Immature natural killer cell (primary cell): ENCODE measurements at places on chromosomes 13 and 19. TPM values are rescaled to one million over a fixed set of nuclear protein-coding genes. Genes with fewer than 3 reads are reported as not detected.

- no peak for DNase-seq
- no peaks in the 10 kb centered on the region for H3K27me3 ChIP-seq
- no peak overlapping the region for H3K27ac ChIP-seq
- no peaks in the 10 kb centered on the region for H3K4me1 ChIP-seq
- no peaks in the 10 kb centered on the region for H3K36me3 ChIP-seq
- no peak overlapping the region for H3K4me3 ChIP-seq
Measured at GRCh38 chr13:96684469-96684868, 309.8 kb downstream of the OXGR1 start.

Gene CGB7
- not detected for polyA plus RNA-seq

Gene CEACAM8
- polyA plus RNA-seq, result not detected

DNA sequence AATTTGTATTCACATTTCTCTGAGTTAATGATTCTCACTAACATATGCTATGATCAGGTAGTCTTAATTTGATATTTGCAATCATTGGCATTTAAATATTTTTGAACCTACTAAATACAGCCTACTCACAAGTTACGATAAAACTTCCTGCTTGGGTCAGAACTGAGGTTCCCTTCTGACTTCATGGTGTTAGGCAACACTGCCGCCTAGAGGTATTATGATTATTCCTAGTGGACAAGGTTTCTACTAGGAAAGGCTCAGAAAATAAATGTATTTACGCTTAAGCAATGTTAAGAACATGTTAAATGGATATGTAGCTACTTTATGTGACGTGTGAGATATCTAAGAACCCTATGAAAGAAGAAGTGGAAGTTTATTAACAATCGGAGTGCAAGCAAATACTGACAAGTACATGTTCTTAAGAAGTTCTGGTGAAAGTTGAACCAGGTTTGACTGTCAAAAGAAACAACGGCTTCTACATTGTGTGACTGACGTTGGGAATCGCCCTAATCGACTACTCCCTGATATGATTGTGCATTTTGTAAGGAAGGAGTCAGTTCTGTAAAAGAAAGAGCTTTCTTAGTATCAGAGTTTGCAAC lies 1395.8 kb downstream of the SLITRK5 start:
- H3K36me3 ChIP-seq, result no peaks in the 10 kb centered on the region
- peak; percentile 65 for DNase-seq
- no peak overlapping the region for H3K4me3 ChIP-seq
- peaks cover 5% of the 10 kb centered on the region for H3K4me1 ChIP-seq
- no peak overlapping the region for H3K27ac ChIP-seq
- no peaks in the 10 kb centered on the region for H3K27me3 ChIP-seq

GRCh38 chr13:80871481-80871880 lies 530.6 kb upstream of the SPRY2 start:
- no peaks in the 10 kb centered on the region for H3K36me3 ChIP-seq
- H3K4me1 ChIP-seq, result peaks cover 6% of the 10 kb centered on the region
- H3K27ac ChIP-seq, result no peak overlapping the region

Gene PBX4
- not detected for polyA plus RNA-seq

DNA sequence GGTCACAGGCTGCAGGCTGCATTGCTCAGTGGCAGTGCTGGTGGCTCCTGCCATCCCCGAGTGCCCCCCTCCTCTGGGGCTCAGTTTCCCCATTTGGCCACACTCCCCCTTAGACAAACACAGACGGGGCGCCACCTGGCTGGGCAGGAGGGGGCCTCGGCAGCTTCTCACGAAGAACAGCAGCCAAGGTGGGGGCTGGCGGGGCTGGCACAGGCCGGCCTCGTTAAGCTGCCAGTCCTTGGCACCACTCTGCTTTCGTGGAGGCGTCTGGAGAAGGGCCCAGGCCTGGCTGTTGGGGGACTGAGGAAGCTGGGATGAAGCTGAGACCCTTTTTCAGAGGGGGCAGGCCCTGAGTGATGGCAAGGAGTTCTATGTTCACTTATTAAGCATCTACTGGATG lies 3.7 kb upstream of the ZNRF4 start:
- H3K36me3 ChIP-seq, result no peaks in the 10 kb centered on the region
- H3K27me3 ChIP-seq, result peaks cover 10% of the 10 kb centered on the region
- H3K4me1 ChIP-seq, result no peaks in the 10 kb centered on the region
- no peak overlapping the region for H3K4me3 ChIP-seq
- no peak overlapping the region for H3K27ac ChIP-seq

Gene LHFPL6
- not detected for polyA plus RNA-seq

Gene BCAM
- not detected for polyA plus RNA-seq

DNA sequence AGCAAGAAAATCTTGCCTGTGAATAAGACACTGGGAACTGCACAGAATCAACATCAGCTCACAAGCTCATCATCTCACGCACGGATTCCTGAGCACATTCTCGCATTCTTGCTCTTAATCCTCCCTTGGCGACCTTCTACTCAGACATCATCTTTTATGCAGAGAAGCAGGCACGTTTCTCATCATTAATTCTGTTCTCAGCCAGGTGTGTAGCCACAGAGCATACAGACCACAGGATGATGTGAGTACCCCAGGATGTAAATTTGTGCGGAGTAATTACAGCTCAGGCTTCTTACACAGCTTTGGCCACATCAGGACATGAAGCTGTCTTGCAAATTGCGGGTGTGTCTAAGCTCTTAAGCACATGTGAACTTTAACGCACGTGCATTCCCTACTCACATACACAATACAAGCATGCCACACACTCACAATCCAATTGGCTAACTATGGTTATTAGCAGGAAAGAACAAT lies 36.5 kb upstream of the SACS start:
- peaks cover 5% of the 10 kb centered on the region for H3K4me1 ChIP-seq
- H3K27ac ChIP-seq, result no peak overlapping the region
- no peak for DNase-seq
- peaks cover 5% of the 10 kb centered on the region for H3K27me3 ChIP-seq
- H3K4me3 ChIP-seq, result no peak overlapping the region
- no peaks in the 10 kb centered on the region for H3K36me3 ChIP-seq

Gene ZFP82
- 9.4 TPM for polyA plus RNA-seq

DNA sequence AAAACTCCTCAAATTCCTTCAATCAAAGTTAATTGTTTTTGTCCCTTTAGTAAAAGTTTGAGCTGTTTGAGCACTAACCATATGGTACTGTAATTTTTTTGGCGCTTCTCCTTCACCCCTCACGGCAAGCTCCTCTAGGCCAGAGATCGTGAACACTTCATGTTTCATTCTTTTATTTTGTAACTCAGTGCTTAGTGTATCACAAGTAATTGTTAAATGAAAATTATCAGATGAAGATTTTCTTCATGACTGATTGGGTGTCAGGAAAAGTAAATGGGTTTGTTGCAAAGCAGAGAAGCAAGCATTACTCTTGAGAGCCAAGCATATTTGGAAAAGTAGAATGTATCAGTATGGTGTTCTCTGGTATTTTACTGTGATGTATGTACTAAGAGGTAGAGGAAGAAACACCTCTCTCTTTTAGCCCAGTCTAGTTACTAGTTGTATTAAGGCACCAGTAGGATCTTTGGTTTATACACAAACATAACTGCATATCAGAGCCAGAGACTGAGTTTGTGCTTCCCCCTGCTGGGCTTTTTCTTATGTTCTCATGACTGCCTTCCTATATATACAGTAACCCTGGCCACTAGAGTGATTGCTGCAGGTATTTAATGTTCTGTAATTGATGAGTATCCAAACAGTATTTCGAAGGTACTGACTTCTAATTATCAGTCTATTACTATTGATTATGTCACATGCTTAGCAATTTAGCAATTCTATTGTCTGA lies 202.3 kb upstream of the KLHL1 start:
- no peaks in the 10 kb centered on the region for H3K27me3 ChIP-seq
- H3K4me3 ChIP-seq, result no peak overlapping the region
- H3K36me3 ChIP-seq, result no peaks in the 10 kb centered on the region
- no peak overlapping the region for H3K27ac ChIP-seq
- DNase-seq, result no peak

Gene CEACAM21
- polyA plus RNA-seq, result 43.7 TPM

DNA sequence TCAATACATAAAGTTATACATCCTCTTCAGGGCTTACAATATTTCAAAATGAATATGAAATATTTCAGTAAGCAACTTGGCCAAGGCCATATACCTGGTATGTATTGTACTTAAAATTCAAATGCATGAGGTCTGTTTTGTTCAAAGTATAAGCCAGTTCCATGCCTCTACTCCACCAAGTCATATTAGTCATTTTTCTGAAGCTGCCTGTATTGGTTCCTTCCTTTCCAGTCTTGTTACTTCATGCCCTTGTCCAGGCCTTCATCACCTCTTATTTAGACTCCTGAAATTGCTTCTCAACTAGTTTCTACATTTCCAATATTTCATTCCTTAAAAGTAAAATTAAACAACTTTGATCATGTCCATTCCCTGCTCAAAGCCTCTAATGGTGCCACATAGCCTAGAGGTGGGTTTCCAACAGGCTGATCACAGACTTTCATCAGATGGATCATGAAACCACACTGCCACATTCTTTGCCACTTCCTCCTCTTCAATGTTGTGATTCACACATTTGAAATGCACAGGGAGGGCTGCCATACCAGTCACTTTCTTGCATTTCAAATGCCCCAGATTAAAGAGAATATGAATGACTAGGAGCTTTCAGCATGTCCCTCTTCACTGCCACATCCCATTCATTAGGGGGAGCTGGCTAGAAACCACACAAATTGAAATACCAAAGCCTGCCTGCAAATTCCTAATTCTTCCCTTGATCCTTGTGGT lies 424.1 kb upstream of the DACH1 start:
- H3K4me3 ChIP-seq, result no peak overlapping the region
- H3K4me1 ChIP-seq, result peaks cover 6% of the 10 kb centered on the region
- H3K36me3 ChIP-seq, result peaks cover 3% of the 10 kb centered on the region

- no peaks in the 10 kb centered on the region for H3K4me1 ChIP-seq
- peaks cover 23% of the 10 kb centered on the region for H3K36me3 ChIP-seq
- H3K27ac ChIP-seq, result no peak overlapping the region
- H3K27me3 ChIP-seq, result no peaks in the 10 kb centered on the region
- DNase-seq, result no peak
- no peak overlapping the region for H3K4me3 ChIP-seq
Measured at GRCh38 chr13:45206340-45206739, 5.5 kb upstream of the KCTD4 start.

Gene MAST1
- 0.28 TPM for polyA plus RNA-seq

DNA sequence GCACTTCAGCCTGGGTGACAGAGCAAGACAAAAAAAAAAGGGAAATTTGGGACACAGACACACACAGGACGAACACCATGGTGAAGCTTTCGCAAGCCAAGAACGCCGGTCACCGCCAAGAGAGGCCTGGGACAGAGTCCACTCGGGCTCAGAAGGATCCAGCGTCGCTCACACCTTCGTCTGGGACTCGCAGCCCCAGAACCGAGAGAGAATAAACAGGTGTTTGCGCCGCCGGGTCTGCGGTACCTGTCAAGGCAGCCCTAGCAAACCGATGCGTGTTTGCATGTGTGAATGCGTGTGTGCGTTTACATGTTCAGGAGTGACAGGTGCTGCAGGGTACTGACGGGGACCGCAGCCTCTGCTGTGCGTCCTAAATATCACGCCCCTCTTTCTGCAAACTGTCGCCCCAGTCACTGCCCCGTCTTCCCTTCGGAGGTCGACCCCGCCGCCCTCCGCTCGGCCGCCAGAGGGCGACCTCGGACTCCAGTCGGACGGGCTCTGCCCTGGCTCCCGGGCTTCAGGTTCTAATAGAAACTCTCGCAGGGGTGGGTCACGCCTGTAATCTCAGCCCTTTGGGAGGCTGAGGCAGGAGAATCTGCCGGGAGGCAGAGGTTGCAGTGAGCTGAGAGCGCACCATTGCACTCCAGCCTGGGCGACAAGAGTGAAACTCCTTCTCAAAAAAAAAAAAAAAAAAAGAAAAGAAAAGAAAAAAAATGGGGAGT lies 11.8 kb upstream of the CSNK1G2 start:
- peak overlapping the region; percentile 87 for H3K4me3 ChIP-seq
- H3K36me3 ChIP-seq, result no peaks in the 10 kb centered on the region
- peak; percentile 84 for DNase-seq
- peaks cover 37% of the 10 kb centered on the region for H3K4me1 ChIP-seq
- peak overlapping the region; percentile 89 for H3K27ac ChIP-seq
- peaks cover 9% of the 10 kb centered on the region for H3K27me3 ChIP-seq

DNA sequence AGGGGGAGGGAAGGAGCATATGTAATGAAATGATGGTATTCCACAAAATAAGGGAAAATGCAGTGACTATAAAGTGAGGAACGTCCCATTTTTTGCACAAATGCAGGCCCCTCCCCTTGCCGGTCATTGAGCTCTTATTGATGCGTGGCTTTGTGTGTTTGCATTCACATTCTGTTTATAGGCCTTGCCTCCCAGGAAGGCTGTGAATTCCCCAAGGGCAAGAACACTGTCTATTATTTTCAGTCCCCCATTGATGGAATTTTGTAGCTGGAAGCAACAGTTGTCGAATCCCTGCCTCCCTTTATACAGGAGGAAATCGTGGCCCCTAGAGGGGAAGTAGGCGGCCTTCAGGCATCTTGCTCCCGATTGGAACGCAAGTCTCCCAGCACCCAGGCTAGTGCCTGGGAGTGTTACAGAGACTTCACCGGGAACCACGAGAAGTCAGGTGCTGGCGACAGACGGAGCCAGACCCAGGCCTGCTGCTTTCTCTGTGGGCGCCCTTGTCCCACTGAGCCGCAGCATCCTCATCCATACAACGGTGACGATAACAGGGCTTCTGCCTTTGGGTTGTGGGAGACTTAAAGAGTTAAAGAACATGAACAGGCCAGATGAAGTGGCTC lies 6.9 kb downstream of the SBSN start:
- no peak for DNase-seq
- no peaks in the 10 kb centered on the region for H3K36me3 ChIP-seq
- H3K4me3 ChIP-seq, result no peak overlapping the region
- no peak overlapping the region for H3K27ac ChIP-seq
- peaks cover 13% of the 10 kb centered on the region for H3K27me3 ChIP-seq

DNA sequence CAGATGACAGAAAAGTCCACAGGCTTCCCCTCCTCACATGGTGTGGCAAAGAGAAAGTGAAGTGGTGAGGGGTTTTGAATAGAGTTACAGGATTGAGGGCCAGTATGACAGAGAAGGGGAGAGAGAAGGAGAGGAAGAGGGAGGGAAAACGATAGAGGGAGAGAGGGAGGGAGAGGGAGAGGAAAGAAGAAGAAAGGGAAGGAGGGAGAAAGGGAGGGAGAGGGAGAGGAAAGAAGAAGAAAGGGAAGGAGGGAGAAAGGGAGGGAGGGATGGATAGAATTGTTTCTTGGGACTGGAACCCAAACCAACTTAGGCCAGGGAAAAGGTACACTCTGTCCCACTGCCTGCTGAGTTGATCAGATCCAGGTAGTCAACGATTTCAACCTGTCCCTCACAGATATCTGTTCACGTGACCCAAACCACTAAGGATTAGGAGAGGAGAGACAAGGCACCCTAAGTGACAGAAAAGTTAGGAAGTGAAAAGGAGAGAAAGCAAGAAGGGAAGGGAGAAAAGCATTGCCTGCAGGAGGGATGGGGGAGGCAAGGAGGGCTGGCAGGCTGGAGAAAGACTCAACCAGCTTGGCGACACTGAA lies 8.1 kb upstream of the IGFL3 start:
- peaks cover 15% of the 10 kb centered on the region for H3K27me3 ChIP-seq
- no peak overlapping the region for H3K27ac ChIP-seq
- no peak for DNase-seq
- H3K4me1 ChIP-seq, result no peaks in the 10 kb centered on the region

GRCh38 chr13:51914137-51914493 lies 52.3 kb downstream of the CCDC70 start:
- H3K4me3 ChIP-seq, result no peak overlapping the region
- H3K27ac ChIP-seq, result no peak overlapping the region

- H3K4me3 ChIP-seq, result no peak overlapping the region
- peaks cover 2% of the 10 kb centered on the region for H3K27me3 ChIP-seq
- H3K4me1 ChIP-seq, result peaks cover 7% of the 10 kb centered on the region
- DNase-seq, result no peak
Measured at GRCh38 chr19:3577723-3578344, 5.1 kb downstream of the HMG20B start.
